Activated CD4-positive, alpha-beta T cell treated with anti-CD3 and anti-CD28 coated beads for 36 hours (primary cell): ENCODE measurements at places on chromosomes 6 and 20.

DNA sequence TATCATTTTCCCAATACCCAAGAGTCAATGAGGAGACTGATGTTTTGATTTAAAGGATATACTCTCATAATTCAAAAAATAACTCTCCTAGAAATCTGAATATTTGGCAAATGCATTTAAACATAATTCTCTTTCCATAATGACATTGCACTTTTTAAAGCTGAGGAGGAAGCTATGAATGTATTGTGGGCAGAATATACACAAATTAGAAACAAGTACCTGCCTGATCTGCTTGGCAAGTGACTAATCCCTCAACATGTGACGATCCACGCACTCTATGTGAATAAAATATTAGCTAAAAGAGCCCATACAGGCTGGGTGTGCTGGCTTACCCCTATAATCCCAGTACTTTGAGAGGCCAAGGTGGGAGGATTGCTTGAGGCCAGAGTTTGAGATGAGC lies 88.3 kb upstream of the CCDC28A start:
- no peak for DNase-seq

GRCh38 chr6:21180155-21180554 lies 413.4 kb upstream of the SOX4 start:
- DNase-seq = no peak

DNA sequence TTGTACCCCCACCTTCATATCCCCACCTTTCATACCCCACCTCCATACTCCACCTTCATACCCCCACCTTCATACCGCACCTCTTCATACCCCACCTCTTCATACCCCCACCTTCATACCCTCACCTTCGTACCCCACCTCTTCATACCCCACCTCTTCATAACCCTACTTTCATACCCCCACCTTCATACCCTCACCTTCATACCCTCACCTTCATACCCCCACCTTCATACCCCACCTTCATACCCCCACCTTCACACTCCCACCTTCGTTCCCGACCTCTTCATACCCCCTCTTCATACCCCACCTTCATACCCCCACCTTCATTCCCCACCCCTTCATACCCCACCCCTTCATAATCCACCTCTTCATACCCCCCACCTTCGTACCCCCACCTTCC lies 92.9 kb upstream of the NAA20 start:
- DNase-seq = no peak

DNA sequence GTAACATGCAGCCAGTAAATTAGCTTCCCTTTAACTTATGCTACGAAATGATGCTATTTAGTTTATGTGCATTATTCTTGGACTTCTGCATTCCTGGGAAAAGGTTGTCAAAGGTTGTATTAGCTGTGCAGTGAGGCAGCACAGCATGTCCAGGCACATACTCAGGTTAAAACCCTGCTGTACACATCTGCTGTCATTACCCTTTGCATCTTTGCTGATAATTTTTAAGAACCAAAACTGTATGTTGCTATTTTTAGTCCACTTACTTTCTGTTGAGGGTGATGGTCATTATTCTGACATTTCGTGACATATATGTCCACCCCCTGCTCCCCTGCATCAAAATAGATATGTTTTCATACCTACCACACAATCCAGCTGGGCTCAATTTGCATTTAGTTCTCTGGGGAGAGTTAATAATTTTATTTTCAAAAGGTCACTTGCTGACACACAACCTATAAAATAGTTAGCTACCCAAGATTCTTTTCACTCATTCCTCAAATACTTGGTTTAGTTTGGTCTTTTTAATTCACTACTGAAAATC lies 142.5 kb upstream of the SPACA1 start:
- DNase-seq = no peak

DNA sequence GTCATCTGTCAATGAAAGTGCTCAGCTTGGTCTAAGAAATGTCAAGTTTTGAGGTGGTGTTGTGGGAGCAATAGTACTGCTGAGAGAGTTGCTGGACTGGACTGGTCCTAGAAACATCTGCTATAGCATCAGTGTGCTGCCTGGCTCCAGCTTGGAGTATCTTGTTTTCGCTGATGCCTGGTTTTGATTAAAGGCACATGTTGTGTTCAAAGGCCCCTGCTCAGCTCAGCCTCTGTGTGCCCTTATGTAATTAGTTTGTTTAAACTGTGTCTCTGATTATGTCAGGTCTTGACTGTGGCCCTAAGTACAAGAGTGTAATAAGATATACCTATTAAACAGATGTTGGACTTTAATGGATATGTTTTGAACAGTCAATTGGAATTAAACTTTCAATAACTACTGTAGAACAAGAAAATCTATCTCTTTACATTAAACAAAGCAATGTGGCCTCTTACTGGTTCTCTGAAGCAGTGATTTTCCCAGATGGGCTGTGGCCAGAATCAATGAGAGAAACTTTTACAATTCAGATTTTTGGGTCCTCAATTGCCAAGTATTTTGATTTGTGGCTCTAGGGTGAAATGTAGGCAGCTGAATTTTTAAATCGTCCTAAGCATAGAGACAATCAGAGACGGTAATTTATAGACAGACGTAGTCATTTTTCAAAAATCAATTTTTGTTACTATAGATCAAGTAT lies 668.2 kb downstream of the DHX35 start:
- no peak for DNase-seq

DNA sequence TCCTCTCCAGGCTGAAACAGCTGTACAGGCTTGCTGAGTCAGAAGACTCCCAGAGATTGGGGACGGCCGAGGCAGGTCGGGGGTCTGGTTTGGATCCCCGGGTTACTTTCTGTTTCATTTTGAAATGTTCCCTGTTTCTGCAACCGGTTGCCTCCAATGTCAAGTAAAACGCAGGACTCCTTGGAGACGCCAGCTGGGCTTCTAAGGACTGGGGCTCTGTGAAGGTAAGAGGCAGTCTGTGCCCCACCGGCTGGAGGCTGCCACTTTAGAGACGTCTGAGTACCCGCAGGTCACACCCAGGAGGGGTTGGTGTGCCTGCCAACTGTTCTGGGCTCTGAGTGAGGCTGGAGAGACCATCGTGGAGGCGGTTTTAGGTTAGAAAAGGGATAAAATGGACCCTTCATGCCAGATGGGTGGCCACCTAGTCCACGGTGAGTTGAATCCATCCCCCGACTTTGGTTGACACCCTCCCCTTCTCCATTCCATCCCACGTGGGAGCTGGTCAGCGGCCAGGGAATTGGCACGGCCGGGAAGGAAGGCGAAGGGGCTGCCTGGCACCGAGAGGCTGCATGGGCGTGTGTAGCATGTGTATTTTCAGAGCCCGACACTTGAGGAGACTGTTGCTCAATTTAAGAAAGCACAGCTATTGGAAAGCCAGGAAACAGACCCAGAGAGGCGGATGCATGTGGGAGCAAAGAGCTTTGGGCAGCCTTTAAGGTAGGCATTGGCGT lies 240.9 kb downstream of the PHACTR1 start:
- peak; percentile 35 for DNase-seq
